ENCODE measurements at places on chromosomes 1 and 21.

DNA sequence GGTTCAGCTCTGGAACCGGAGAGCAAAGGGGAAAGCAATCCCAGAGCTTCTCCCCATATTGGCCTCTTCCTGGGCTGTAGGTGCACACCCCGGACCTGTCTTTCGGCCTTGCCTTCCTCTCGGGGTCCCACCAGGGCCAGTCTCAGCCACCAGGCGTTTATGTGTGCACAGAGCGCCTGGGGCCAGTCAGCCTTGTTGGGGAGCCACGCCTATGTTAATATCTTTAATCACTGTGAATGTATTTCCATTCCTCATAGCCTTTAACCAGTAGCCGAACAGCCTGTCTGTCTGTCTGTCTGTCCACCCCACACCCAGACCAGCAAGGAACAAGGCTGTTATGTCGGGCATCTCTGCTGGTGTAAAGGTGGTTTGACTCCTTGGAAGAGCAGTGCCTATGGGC lies 18.8 kb downstream of the KCNC4 start:
- DNase-seq, result no peak

DNA sequence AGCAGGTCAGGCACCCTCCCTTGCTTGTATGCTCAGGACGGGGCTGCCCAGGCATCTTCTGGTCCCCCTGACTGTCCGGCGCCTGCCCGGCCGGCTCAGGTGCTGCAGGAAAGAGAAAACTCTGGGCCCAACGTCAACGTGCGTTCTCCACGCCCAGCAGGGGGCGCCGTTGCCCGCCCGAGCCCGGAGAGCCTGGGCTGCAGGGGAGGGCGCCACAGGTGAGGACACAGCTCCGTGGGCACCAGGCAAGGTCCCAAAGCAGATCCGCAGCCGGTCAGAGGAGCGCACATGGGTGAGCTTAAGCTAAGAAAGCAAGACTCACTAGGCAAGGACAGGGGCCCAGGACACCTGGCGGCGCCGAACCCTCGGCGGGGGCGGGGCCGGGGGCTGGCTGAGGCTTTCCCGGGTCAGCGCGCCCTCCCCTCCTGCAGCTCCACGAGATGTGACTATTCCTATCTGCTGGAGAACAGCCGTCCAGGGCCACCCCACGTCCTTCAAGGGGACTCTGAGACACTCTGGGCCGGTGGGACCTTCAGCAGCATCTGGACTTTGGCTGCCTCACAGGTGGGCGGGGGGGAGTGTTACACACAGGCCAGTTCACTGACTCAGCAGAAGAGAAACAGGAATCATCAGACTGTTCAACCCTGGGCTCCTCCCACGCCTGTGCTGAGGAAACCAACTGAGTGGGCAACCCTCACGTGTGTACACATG lies 29.3 kb downstream of the KRTAP10-1 start:
- peak; percentile 62 for DNase-seq

DNA sequence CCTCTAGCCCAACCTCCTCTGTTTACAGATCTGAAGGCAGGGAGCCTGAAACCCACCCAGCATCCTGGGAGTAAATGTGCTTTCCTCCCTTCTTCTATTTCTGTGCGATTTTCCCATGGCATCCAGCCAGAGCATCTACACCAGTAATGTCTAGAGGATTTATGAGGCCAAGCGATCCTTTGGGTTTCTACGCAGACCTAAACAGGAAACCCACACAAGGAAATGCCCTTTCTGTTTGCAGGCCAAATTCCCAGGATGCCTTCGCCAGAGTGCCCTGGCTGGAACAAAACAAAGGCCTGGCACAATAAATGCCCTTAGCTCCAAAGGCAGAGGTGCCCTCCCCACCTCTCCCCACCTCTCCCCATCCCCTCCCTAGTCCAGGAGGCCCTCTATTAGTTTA lies 110.5 kb upstream of the CDC42BPA start:
- no peak for DNase-seq

GRCh38 chr1:14220324-14220723 lies 378.2 kb upstream of the KAZN start:
- DNase-seq, result no peak

DNA sequence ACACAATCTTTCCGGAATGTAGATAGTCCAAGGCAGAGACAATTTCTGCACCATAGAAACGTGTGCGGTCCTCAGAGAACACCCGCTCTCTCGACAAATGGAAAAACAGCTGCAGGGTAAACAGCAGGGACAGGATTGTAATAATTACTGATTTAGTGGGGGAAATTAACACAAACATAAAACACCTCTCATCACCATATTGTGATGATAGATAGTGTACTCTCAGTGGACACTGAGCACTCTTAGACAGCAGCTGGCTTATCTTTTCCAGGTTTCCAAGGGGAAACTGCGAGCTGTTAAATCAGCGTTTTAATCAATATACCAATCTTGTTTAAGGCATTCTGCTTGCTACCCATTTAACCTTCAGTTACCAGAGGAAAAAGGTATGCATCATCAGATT lies 277.1 kb downstream of the AKT3 start:
- DNase-seq, result no peak

DNA sequence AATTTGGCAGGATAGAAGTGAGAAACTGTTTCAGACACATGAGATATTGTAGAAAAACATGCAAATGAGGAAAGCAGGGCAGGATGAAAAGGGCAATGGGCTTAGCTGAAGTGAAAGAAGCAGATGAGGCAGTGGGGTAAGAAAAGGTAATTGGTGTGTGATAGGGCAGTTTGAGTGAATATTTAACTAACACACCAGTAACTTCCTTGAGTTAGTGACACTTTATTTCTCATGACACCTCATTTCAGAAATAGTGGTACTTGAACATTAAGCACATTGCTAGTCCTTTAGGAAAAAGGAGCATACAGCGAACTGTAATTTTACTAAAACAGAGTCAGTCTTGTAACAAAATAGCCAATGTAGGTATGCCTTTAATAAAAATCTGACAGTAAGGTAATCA lies 415.0 kb downstream of the DPYD start:
- DNase-seq, result no peak

Data from NCI-H1930 (cell line).